ENCODE measurements at places on chromosomes 4 and X.
A peak's percentile ranks its signal among the peaks of the same experiment; 100 is the strongest.

GRCh38 chr4:62543002-62543401 lies 1342.9 kb downstream of the ADGRL3 start:
- DNase-seq: no peak

- no peak for DNase-seq
Measured at GRCh38 chr4:10460313-10461047, 3.3 kb upstream of the ZNF518B start.

DNA sequence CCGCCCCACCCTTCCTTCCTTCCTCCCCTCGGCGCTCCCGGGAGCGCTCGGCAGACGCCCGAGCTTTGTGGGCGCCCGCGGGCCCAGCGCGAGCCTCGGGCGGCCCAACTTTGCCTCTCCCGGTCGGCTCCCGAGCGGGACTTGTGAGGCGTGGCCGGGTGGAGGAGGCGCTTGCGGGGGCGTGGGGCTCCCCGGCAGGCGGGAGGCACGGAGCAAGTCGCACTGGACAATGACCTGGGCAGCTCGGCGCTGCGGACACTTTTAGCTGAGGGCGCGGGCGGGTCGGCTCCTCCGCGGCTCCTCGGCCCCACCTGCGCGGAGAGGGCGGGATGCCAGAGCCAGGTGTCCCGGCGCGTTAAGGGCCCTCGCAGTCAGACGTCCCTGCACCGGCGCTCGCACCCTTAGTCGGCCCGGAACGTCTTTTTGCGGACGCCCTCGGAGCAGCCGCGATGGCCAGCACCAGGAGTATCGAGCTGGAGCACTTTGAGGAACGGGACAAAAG lies 385 bp downstream of the DCLK2 start:
- DNase-seq: no peak

GRCh38 chr4:163233321-163233720 lies 66.6 kb upstream of the NAF1 start:
- no peak for DNase-seq

DNA sequence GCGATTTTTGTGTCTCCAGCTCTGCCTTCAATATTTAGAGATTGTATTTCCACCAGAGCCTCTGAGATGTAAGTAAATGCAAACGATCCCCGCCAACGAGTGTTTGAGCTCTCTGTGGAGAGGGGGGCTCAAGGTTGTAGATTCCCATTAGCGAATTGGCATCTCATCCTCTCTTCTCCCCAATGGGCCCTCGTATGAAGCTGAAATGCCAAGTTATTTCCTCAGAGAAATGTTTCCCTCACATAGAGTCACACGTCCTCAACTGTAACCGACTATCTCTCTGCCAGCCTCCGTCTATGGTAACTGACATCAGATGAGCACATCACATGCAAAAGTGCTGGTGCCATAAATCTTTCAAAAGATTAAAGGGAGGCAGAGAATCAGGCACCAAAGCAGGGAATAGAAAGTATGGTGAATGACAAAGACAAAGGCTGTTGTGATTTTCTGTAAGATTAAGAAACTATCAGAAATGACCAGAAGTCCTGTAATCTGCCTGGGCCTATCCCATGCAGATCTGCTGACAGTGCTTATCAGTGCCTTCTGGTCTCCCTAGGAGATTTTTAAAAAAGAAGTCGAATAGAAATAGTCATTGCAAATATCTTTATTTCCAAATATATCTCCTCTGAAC lies 157.1 kb downstream of the PDGFRA start:
- no peak for DNase-seq

DNA sequence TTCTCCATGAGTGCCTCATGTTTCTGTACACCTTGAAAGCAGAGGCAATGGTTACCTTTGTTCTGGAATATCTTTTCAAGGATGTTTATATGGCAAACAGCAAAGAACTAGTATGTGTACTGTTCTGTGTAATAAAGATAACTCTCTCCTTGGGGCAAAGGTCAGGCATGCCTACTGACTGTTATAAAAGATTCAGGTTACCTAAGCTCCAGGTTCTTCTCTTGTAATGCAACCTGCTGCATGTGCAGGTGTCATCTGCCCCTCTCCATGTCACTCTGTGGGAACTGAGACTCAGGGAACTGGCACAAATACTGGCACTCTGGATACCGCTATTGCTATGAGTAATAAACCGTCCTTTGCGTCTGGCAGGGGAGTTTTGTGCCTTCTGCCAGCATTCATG lies 5.4 kb upstream of the TRPC3 start:
- no peak for DNase-seq

DNA sequence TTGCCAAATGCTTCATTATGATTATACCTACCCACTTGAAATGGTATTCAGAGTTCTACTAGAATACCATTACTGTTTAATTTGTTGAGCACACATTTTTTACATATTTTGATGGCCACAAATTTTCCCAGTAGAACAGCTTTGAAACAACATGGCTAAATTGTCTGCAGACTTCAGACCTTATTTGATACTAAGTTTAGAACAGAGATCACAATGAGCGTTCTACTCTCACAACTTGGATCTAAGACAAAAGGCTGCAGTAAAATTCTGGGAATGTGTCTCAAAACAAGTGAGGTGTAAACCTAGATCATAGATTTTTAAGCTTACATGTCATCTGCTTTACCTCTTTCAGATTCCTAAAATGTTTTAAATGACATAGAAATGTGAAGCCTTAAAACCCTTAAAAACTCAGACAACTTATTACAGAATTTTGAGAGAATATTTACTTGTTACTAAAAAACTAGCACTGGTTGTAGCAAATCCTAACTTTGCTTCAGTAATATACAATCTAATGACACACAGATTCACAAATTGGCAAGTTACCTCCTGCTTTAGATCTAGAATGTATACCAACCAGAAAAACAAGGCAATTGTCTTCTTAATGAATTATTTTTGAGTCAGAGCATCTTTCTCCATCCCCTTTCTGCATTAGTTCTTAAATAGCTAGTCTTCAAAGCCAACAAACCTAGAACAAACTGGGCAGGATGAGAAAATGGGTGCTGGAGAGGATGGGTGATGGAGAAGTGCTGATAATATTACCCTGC lies 243.3 kb downstream of the SLC7A11 start:
- no peak for DNase-seq

DNA sequence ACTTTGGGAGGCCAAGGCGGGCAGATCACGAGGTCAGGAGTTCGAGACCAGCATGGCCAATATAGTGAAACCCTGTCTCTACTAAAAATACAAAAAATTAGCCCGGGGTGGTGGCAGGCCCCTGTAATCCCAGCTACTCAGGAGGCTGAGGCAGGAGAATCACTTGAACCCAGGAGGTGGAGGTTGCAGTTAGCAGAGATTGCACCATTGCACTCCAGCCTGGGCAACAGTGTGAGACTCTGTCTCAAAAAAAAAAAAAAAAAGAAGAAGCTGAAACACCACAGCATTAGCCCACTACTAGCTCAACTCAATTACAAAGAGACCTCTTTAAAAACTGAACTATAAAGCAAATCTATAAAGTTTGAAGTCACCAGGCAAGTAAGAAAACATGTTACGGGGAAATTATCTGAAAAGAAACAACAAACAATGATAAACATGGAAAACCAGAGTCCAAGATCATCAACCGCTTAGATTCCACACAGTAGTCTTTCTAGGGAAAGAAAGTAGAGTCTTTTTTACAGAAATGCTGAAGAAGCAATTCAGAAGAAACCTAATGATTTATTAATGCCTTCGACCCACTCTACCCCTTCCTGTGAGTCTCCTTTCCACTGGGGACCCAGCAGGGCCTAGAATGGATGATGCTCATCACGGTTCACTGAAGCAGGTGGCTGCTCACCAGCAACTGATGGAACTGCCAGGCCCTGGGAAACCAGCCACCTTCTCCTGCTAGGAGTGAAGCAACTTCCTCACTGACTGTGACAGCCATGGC lies 6.6 kb downstream of the SAT1 start:
- DNase-seq: peak; percentile 33

DNA sequence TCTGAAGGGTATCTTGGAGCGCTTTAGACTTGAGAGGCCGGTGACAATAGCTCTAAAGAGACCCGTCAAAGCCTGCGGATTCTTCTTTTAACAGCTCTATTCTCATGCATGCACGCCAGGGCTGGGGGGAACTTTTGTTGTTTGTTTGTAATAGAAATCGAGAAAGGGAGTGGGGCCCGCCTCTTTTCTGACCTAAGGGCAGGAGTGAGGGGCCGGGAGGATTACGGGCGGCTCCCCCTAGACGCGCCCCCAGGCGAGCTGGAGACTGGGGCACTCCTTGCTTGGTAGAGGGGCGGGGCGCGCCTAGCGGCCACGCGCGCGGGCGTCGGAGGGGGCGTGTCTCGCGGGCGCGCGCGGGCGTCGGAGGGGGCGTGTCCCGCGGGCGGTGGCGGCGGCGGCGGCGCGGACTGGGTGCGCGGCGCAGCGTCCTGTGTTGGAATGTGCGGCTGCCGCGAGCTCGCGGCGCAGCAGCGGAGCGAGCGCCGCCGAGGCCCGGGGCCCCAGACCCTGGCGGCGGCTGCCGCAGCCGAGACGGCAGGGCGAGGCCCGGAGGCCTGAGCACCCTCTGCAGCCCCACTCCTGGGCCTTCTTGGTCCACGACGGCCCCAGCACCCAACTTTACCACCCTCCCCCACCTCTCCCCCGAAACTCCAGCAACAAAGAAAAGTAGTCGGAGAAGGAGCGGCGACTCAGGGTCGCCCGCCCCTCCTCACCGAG lies at the start of gene REST:
REST (plus strand) TSS at position 412 of the 717 bp plus-strand sequence. CDS start 2,739 bp downstream, outside the sequence.
- DNase-seq: no peak

DNA sequence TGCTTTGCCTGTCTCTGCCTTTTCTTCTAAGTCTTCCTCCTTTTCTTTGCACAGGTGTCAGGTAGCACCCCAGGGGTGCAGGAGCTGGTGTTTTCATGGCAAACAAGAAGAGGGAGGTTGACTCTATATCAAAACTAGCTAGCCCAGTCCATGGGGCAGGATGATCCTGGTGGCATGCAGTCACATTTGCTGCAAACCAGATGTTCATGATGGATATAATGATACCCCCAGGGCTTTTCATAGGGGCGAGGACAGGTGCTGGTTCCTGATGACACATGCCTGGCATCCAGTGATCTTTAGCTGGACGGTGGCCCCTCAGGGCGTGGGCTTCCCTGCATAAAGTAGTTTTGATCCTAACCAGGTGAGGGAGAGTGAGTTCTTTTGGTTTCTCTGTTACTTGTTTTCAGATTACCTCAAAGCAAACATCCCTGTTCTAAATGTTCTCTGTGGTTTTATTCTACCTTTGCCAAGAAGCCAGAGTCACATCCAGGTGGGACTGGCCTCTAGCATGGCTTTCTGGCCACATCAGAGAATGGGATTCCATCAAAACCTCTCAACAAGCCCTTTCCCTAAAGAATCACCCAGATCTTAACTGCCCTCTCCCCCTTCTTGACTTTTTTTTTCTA lies 11.2 kb upstream of the UBA6 start:
- no peak for DNase-seq

DNA sequence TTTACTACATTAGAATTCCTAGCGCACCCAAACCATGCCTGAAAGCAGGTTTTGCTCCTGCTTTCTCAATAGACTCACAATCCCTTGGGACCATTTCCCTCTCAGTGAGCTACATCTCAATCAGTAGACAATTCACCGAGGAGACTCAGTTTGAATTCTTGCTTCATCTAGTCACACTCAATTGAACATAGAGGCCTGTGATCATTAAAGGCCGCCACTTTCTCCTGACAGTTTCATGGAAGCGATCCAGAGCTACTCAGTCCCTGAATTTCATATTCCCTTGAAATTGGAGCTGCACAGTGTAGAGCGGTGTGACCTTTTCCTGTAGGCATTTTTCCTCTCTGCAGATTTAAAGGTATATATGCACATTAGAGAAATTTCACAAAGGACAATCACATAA lies 193.9 kb upstream of the SPOCK3 start:
- DNase-seq: no peak

GRCh38 chr4:138609943-138610350 lies 367.8 kb upstream of the SLC7A11 start:
- no peak for DNase-seq

DNA sequence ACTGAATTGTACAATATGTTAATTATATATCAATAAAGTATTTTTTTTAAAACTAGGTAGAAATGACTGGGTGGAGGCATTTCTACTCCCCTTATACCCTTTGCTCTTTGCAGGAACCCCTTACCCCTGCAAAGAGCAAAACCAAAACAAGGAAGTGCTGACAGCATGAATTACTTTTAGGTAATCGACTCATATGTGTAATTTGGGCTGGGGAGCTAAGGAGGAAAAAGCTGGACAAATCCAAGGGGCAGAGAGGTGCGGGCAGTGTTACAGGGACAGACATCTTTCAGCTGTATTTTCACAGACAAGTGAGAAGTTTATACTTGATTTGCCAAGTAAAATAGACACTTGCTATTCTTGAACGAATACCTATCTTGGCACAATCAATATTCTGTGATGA lies 35.5 kb downstream of the MANBA start:
- no peak for DNase-seq

DNA sequence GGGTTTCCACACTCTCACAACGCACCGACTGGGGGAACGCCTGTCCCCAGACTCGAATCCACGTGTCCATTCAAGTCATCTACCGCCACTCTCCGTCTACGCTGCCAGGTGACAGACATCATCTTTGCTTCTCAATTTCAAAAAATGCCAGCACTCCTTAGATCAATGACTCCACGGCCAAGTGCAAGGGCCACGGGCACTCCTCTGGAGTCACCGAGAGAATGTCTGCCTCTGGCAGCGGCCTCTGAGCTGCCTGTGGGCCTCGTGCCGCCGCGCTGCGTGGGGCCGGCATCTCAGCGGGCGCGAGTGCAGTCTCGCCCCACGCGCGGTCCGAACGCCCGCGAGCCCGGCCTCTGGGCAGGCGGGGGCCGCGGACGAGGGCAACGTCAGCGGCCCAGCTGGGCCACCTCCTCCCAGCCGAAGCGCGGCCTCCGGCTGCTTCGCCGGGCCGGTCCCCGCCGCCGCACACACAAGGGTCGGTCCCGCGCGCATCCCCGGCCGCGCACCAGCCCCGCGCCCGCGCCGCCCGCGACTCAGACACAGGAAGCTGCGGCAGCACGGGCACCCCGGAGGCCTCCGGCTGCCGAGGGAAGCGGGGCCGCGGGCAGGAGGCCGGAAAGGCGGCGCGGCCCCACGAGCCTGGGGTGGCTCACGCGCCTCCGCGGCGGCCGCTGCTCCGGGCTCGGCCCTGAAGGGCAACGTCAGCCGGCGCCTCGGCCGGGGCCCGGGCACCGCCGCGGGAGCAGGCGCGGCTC lies 450 bp downstream of the ACSL1 start:
- peak; percentile 23 for DNase-seq

DNA sequence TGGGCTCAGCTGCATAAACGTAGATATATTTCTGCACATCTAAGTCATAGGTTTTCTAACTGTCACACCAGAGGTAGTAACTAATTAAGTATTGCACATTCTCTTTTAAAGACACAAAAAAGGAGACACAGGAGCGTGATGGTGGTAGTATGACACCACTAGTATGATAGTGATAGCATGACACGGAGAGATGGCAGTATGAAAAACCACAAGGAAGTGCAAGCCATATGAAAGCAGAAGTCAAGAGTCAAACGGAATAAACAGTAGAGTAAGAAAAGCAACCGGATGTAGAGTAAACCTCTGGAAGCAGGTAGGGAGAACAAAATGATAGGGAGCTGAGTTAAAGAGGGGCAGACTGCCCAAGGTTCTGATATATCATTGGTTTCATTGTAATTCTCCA lies 382.2 kb upstream of the INTU start:
- DNase-seq: peak; percentile 30

GRCh38 chrX:44093431-44093830 lies 120.2 kb upstream of the NDP start:
- no peak for DNase-seq

- DNase-seq: no peak
Measured at GRCh38 chrX:103549916-103550315, 30.6 kb upstream of the RAB40A start.

GRCh38 chr4:143455211-143455610 lies 58.3 kb upstream of the SMARCA5 start:
- no peak for DNase-seq

GRCh38 chrX:9420275-9421265 lies 44.3 kb upstream of the TBL1X start:
- DNase-seq: no peak

- DNase-seq: no peak
Measured at GRCh38 chrX:46268412-46268811, 276.8 kb downstream of the ZNF674 start.
